ENCODE measurements at places on chromosomes 3 and 15. TPM values are rescaled to one million over a fixed set of nuclear protein-coding genes. Genes with fewer than 3 reads are reported as not detected.

DNA sequence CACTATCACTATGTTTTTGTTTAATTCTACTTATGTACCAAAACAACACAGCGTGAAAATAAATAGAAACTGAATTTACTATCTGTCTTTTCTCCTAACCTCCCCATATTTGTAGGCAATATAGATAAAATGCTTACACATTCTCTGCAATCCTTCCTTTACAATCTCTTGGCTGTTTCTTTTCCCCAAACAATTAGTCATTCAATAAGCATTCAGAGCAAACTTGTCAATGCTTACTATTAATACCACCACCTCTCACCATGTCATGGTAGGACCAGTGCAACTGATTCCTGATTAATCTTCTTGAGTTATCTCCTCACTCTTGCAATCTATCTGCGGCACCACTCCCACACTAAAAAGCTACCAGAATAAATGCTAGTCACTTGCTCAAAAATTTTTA lies 74.0 kb upstream of the TTBK2 start:
- no peak for ATAC-seq

Gene MYNN
- 32.8 TPM for total RNA-seq

- ATAC-seq, result no peak
Observed at GRCh38 chr3:188133219-188133618, 20.7 kb upstream of the LPP start.

Gene ACAD9
- 42.7 TPM for total RNA-seq

DNA sequence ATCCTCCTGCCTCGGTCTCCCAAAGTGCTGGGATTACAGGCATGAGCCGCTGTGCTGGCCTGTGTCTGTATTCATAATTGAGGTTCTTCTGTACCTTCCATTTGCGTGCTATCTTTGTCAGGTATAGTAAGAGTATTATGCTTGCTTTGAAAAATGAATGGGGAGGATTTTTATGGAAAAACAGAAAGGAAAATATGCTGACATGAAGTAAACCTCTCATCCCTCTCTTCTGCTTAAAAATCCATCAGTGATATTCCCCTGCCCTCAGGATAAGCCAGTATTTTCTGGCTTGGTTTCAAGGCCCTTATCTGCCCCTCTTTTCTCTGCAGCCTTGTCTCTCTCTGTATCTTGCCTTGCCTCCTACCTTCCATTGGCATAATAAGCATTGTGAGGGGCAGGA lies 80.7 kb downstream of the NR1D2 start:
- ATAC-seq, result no peak

DNA sequence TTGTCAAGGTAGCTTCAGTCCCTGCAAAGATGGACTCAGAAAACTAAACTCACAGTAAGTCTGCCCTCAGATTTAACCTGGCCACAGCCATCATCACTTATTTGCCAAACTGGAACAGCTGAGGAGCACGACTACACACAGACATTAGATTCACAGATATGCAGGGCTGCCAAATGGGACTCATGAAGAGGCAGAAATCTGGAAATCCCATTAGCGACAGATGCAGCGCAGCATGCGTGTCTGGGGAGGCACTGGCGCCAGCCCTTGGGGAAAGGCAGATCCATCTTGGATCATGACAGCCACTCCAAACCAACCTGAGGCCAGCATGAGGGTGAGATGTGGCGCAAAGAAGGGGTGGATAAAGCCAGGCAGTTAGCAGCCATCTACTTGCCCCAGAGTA lies 160.7 kb upstream of the TSC22D2 start:
- no peak for ATAC-seq

DNA sequence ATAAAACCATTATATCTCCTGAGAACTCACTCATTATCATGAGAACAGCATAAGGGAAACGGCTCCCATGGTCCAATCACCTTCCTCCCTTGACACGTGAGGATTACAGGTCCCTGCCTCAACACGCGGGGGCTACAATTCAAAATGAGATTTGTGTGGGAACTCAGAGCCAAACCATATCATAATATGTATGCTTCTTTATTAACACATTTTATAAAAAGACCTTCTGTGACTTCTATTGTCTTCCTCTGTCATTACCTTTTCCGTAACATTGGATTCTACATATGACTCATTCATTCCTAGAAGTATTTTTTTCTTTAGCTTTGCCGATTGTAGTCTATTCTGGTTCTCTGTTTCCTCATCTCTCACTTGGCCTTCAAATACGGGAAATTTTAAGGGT lies 267.2 kb upstream of the ROBO1 start:
- no peak for ATAC-seq

Gene ARHGEF3
- 10.1 TPM for total RNA-seq

Gene CTXN2
- not detected for total RNA-seq

- no peak for ATAC-seq
Observed at GRCh38 chr15:93001881-93002280, 87.1 kb downstream of the RGMA start.

Gene NR1I2
- total RNA-seq, result not detected
